ENCODE measurements at places on chromosomes 16 and 17.

- no peak for DNase-seq
Observed at GRCh38 chr16:3148256-3149192, 13.7 kb downstream of the ZNF213 start.

GRCh38 chr16:54588026-54588425 lies 301.4 kb upstream of the IRX3 start:
- no peak for DNase-seq

DNA sequence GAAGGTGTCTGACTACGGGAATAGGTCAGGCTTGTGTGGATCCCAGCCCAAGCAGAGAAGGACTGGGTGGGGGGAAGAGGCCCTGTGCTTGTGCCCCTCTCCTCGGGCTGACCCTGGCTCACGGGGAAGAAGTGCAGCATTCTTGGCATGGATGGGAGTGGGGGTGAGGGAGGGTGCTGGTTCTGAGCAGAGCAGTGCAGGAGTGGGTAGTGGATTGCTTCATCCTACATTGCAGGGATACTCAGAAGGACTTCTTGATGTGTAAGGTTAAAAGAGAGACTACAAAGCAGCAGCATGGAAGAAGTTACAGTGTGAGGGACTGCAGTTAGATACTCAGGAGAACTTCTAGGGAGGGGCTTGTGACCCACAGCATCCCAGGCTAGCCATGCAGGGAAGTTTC lies 2.1 kb downstream of the ARHGAP23 start:
- DNase-seq, result no peak

DNA sequence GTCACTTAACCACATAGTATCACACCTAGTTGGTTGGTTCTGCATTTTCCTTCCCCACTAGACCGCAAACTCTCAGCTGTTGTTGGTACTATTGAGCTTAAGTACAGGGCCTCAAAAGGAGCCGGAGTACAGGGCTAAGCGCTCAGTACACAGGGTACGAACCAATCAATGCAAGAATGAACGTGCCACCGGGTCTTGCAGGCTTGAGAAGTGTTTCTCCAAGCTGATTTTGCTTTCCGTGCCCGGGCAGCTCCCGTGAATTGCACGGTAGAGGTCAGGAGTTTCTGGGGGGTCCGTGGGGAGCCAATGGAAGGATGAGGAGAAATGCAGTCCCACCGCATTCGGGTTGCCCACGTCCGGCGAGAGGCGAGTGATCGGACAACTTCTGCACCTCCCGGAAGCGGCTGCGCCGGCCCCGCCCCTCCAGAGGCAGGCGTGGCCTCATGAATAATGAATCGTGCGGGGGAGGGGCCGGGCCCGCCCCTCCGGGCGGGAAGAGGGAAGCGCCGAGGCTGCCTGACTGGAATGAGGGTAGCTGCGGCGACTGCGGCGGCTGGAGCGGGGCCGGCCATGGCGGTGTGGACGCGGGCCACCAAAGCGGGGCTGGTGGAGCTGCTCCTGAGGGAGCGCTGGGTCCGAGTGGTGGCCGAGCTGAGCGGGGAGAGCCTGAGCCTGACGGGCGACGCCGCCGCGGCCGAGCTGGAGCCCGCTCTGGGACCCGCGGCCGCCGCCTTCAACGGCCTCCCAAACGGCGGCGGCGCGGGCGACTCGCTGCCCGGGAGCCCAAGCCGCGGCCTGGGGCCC lies at the start of gene SNTB2:
SNTB2 (plus strand) TSS at position 523 of the 804 bp plus-strand sequence; CDS start at position 526, 3 bp downstream.
- peak; percentile 96 for DNase-seq

GRCh38 chr17:68733241-68734176 lies 132.3 kb upstream of the FAM20A start:
- peak; percentile 86 for DNase-seq

DNA sequence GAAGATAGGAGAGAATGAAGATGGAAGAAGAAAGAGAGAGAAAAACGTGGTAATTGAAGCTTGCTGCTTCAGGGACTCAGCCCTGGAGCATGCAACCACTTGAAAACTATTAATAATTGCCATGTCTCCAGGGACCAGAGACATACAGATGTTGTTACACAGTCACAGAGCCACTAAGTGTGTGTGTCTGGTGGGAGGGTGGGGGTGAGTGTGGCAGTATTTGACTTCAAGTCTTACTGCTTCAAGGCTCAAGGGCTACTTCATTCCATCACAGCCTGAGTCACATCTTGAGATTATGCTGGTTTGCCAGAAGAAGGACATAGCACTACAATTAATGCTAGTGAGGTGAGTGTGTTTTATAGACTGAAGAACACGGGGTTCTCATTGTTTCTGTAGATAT lies 202.2 kb downstream of the CDH8 start:
- DNase-seq, result no peak

GRCh38 chr16:4537376-4538343 lies 913 bp downstream of the CDIP1 start:
- DNase-seq, result peak; percentile 40

- DNase-seq, result peak; percentile 78
Observed at GRCh38 chr16:52912565-52913173, 140.0 kb downstream of the CHD9NB start.

DNA sequence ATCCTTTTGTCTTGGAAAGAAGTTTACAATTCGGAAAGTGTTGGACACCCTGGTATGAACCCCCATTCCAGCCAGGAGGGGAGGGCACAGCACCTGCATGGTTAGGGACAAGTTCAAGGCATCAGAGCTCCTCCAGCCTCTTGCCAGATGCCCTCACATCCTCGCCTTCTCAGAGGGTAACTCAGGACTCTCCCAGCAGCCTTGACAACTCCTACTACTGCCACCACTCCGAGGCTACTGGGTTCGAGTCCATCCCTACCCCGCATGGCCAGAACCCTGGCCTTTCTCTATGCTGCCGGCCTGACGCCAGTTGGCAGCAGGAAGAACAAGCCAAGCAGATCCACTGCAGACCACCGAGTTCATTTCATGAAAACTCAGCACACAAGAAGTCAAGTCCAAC lies 34.1 kb downstream of the AXIN2 start:
- DNase-seq, result no peak

- DNase-seq, result no peak
Observed at GRCh38 chr17:14794961-14795360, 470.2 kb downstream of the PMP22 start.

GRCh38 chr16:77433146-77433545 lies 1.7 kb downstream of the ADAMTS18 start:
- no peak for DNase-seq

DNA sequence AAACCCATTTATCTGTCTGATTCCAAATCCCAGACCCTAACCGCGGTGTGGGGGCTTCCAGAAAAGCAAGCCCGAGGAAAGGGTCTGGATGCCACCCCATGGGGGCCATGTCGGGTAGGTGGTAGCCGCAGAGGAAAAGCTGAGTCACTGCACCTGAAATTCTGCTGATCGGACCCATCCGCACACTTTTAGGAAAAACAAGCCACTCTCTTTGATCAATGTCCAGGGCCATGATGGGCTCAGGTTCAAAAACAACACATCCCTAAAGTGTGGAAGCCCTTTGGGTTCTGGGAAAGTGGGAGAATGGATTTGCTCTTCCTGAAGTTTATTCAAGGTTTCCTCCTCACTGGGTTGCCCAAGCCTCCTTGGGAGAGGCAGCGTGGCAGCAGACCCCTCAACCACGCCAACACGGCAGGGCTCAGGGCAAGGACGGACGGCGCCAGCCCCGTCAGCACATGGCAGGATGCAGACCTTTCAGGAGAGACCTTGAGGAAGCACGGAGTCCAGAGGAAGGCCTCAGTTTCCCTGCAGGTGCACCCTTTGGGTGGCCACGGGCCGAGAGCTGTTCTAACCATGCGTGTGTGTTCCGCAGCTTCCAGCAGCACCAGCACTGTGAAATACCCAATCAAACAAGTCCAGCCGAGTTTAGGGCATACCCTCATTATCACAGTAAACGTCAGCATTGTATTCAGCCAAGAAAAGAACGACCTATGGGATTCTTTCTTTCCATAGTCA lies 367.0 kb downstream of the FOXL1 start:
- DNase-seq, result no peak

DNA sequence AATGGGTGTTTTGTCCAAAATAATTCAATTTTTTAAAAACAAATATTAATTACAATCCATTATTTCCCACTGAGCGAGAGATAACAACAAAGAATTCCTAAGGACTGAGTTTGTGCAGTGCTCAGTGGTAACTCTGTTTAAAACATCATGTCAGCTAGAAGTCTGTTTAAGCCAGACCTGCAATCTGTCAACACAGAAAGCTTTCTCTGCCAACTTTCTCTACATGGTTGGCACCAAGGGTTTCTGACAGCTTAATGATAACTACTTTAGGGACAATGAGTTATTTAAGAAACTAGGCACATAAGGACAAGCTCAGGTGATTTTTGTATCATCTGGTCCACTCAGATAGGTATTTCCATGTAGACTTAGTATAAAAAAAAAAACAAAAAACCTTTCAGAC lies 81.8 kb downstream of the WDR59 start:
- no peak for DNase-seq

- DNase-seq, result peak; percentile 88
Observed at GRCh38 chr17:74864866-74865395, 5.2 kb upstream of the GRIN2C start.

Data from ELF-1 (cell line).